ENCODE measurements at places on chromosomes 1 and 21.

- DNase-seq = peak; percentile 75
Observed at GRCh38 chr1:187051618-187052232, 223.0 kb downstream of the PLA2G4A start.

GRCh38 chr1:13832536-13832935 is 132.5 kb downstream of the PRDM2 start:
- DNase-seq = no peak

GRCh38 chr21:43639470-43640353 is 19.6 kb downstream of the HSF2BP start:
- DNase-seq = peak; percentile 37

DNA sequence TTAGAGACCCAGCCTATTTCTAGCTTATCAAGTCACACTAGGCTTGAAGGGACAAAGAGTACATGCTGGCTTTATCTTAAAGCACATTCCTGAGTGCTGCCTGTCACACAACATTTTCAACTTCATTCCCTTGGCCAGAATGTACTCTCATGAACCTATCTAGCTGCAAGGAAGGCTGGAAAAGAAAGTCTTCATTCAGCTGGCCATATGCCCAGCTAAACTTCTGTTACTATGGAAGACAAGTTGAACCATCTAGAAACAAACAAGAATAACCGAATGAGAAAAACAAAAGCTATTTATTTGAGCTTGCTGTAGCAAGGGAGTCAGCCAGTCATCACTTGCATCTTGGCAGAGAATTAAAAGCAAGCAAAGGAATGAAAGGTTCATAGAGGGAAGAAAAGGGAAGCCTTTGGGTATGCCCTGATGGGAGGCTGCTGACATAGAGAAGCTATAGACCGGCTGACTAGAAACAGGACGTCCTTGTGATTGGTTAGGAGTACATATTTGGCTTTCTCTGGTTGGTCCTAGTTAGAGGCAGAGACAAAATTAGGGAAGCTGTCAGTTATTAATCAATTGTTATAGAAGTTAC is 108.4 kb downstream of the NEK7 start:
- DNase-seq = peak; percentile 79

GRCh38 chr1:167602840-167603239 is 27.2 kb upstream of the RCSD1 start:
- DNase-seq = no peak

- DNase-seq = no peak
Observed at GRCh38 chr1:200464784-200465400, 55.1 kb upstream of the ZNF281 start.

DNA sequence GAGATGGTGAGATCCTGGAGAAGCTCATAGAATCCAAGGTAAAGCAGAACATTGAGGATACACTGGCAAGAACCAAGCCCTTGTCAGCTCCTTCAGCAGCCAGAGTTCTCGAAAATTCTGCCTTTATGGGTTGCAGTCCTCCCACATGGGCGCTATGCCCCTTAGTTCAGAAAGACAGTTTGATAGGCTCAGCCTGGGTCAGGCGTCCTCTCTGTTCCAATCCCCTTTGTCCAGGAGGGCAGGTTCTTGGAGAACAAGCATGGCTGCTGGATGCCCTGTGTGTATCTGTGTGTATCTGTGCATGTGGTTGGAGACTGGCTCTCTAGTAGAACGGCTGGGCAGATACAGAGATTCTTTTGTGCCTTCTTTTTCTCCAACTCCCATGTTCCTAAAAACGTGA is 8.0 kb upstream of the NBL1 start:
- DNase-seq = no peak

DNA sequence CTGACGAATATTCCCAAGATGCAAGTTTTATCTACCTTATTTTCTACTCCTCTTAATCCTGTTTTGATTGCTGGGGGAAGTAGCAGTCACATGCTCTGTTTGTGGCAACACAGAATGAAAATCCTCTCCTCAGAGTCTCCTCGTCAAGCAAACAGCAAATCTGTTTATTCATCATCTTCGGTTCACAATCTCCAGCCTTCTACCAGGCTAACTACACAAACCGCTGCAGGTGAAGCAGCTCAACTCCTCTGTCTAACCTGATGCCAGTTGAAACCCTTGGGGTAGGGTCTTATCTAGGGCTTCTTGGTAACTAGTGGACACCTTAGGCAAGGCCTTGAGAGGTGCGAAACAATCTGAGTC is 91.0 kb downstream of the SIPA1L2 start:
- DNase-seq = no peak

- peak; percentile 15 for DNase-seq
Observed at GRCh38 chr21:35206141-35207125, 157.3 kb upstream of the RUNX1 start.

DNA sequence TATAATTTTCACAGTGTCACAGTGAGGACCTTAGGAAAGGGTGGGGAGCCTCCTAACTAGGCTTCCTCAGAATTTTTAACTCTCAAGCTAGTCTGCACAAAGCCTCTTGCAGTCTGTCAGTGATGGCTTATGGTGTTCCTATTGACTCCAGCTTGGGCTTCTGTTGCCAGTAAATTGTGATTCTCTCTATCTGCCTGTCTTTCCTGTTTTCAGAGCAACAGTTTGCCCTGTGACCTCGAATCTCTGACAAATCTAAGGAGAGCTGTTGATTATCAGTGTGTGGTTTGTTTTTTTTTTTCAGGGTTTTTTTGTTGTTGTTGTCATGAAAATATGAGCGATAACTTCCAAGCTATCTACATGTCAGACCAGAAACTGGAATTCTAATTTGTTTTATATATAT is 423.2 kb upstream of the B3GALT2 start:
- peak; percentile 8 for DNase-seq

GRCh38 chr1:22472596-22472995 is 20.9 kb downstream of the ZBTB40 start:
- no peak for DNase-seq

DNA sequence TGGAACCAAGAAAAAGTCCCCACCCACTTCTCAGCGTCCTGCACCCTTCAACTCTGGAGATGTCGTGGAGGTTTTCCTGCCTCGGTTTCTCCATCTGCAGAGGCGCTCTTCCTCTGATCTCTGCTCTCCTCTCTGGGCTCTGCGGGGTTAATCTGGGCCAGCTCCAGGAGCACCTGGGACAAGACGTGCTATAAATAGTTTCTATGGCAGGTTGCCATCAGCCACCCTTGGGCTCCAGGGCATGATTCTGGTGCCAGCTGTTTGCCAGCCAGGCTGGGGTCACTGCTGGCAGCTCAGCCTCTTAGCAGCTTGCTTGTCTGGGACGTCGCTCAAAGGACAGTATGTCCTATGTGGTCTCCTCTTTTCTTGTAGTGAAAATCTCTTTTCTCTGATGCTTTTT is 137.1 kb downstream of the ACTL8 start:
- DNase-seq = no peak

- DNase-seq = no peak
Observed at GRCh38 chr1:226603022-226603857, 54.7 kb downstream of the STUM start.

GRCh38 chr1:57164584-57164983 is 198.8 kb upstream of the C8B start:
- no peak for DNase-seq

GRCh38 chr1:97796711-97797110 is 124.1 kb downstream of the DPYD start:
- no peak for DNase-seq

GRCh38 chr21:32949701-32950100 is 76.0 kb upstream of the OLIG2 start:
- no peak for DNase-seq

- DNase-seq = no peak
Observed at GRCh38 chr1:226497276-226497833, 51.2 kb upstream of the STUM start.

- DNase-seq = peak; percentile 96
Observed at GRCh38 chr1:43329995-43330751, 7.4 kb upstream of the MPL start.

DNA sequence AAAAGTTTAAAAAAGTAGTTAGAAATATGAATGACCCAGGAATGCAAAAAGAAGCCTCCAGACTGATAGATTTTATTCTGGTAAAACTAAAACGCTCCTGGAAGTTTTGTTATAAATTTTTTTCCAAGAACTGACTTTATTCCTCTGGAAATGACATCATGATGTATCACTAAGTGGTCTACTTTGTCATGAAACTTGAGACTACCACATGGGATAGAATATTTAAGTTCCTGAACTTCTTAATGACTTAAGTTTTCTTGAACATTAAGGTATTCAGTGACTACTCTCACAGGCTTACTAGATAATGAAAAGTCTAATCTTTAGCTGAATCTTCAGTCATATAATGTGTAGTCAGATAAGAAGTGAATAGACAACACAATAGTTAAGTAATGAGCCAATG is 842.2 kb downstream of the USP25 start:
- DNase-seq = no peak

GRCh38 chr1:74463333-74463988 is 49.0 kb downstream of the LRRC53 start:
- no peak for DNase-seq

- DNase-seq = peak; percentile 57
Observed at GRCh38 chr1:28156821-28157220, 19.7 kb downstream of the PTAFR start.

- no peak for DNase-seq
Observed at GRCh38 chr1:37438869-37439343, 35.5 kb upstream of the ZC3H12A start.

- DNase-seq = no peak
Observed at GRCh38 chr1:180892272-180892671, 20.4 kb upstream of the KIAA1614 start.

- DNase-seq = no peak
Observed at GRCh38 chr1:174654560-174654959, 206.8 kb downstream of the GPR52 start.

DNA sequence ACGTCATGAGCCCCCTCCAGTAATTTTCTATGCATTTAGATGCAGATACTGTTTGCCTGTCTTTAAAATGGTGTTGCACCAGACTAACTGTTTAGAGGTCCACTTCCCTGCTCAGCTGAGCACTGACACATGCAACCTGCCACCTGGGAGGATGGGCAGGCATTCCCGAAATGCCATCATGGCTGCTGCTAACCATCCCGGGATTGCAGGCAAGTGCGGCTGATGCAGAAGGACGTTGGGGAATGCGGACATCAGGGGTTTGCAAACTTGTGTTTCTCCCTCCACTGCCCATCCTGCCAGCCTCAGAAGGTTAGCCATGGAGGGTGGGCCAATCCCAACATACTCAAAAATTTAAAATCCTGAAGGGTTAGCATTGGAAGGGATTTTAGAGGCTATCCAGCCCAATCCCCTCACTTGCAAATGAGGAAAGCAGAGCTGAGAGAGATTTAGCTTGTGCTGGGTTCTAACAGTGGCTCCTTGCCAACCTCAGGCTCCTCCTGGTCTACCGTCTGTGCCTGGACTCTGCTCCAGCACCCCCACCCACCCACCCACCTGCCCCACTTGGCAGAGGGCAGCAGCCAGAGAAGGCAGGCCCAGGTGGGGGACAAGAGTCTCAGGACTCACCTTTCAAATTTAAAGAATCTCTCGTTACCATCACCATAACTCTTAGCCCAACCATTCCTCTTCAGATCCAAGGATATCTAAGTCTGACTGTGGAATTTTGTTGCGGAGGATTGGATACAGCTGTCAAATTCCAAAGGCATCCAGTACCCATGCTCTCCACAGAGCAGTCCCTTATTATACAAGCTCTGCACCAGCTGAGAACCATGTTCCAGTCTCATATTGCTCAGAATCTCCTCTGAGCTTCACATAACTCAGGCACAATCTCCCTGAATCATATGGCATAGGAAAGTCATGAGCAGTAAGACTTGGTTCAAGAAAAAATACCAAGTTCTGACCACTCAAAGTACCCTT is 34.2 kb downstream of the HIVEP3 start:
- no peak for DNase-seq

GRCh38 chr1:115062542-115063004 is 26.7 kb downstream of the TSPAN2 start:
- DNase-seq = peak; percentile 96

DNA sequence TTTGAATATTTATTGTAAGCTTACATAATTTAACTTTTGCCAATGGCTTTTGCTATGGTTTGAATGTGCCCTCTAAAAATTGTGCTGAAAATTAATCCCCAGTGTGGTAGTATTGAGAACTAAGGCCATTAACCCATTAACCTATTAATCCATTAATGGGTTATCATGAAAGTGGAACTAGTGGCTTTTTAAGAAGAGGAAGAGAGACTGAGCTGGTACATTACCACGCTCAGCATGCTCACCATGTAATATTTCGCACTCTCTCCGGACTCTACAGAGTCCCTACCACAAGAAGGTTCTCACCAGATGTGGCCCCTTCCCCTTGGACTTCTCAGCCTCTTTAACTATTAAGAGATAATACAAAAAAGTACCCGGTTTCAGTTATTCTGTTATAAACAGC is 164.4 kb upstream of the ZRANB2 start:
- no peak for DNase-seq

DNA sequence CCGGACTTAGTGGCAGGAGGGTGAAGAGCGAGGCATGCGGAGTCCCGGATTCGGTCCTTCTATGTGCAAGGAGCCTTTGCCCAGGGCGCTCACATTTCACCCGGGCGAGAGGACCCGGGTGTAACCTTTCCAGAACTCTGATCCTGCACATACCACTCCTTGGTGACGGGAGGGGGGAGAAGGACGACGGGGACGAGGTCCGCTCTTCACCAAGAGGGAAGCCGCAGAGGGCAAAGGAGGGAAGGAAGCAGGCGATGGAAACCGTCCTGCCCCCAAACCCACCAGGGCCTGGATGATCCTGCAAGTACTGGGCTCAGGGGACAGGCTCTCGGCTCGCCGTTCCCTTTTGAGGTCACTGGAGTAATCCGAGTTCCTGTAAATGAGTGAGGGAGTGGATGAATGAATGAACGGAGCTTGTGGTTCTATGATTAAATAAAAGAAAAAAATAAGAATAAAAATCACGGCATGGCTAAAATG is 993 bp downstream of the SYPL2 start:
- DNase-seq = no peak

GRCh38 chr1:162388615-162389014 is 7.1 kb downstream of the C1orf226 start:
- no peak for DNase-seq

- no peak for DNase-seq
Observed at GRCh38 chr1:26932531-26932930, 11.0 kb downstream of the NUDC start.

DNA sequence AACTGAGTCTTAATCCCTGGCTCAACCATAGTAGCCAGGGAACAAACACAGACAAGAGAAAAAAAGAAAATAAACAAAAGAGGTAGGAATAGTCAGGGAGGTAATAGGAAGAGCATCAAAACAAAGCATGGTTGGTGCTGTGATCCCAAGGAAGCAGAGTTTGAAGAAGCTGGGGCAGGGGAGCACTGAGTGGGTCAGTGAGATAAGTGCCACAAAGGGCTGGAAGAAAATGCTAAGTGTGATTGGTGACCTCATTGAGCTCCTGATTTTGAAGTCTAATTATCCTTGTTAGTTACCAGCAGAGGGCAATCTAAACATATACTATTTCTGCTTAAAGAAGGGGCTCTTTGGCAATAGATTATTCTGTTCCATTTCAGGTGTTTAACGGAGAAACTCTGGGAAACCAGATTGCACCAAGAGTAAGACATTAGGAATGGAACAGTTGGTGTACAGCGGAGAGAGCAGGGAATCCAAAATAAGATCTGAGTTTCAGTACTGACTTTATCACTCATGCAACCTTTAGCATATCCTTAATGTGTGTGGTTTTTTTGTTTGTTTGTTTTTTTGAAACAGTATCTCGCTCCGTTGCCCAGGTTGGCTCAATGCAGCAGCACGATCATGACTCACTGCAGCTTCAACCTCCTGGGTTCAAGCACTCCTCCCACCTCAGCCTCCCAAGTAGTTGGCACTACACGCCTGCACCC is 30.7 kb upstream of the KIAA1614 start:
- peak; percentile 83 for DNase-seq

GRCh38 chr1:185388346-185388745 is 71.3 kb upstream of the IVNS1ABP start:
- DNase-seq = peak; percentile 80

All from hematopoietic multipotent progenitor cell treated with erythropoietin and hydrocortisone succinate and interleukin-3 and kit ligand, for 4 days (in vitro differentiated cells).